ENCODE measurements at places on chromosomes 4 and X. TPM values are rescaled to one million over a fixed set of nuclear protein-coding genes. Genes with fewer than 3 reads are reported as not detected.

The MAGEA10 gene
- polyA plus RNA-seq = not detected

The MSMO1 gene
- polyA plus RNA-seq = 24.7 TPM

The SMR3B gene
- polyA plus RNA-seq = not detected

DNA sequence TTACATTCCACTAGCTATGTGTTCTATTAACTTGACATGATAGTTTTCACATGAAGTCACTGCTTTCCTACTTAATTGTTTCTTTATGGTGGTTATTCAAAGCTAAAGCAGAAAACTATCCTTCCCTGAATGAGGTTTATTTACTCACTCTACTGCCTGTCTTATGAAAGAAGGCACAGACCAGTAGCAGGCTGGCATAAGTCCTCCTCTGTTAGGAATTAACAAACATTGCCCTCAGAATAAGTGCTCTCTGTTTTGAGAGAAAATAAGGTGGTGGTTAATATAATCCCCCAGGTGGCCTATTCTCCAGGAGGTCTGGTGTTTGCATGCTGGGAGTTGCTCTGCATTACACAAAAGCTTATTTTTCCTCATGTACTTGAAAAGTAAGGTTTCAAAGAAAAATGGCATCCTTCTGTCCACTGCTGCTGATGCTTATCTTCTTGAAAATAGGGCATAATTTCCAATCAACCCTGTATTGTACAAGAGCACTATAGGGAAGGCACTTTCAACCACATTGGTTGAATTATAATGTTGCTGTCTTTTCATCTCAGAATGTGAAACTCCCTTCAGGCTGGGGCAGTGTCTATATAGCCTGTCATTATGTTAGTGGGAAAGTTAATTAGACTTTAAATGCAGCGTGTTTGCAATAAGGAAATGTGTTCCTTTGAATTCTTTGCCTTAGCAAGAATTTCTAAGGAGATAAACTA, 119.7 kb upstream of the TBC1D9 start:
- DNase-seq = no peak

- DNase-seq = no peak
Observed at GRCh38 chr4:169668069-169668721, 47.8 kb downstream of the CLCN3 start.

- DNase-seq = no peak
Observed at GRCh38 chrX:109862433-109862832, 129.4 kb upstream of the ACSL4 start.

- no peak for DNase-seq
Observed at GRCh38 chr4:64582492-64582891, 173.2 kb upstream of the TECRL start.

- DNase-seq = no peak
Observed at GRCh38 chrX:135425026-135425965, 3.6 kb downstream of the SMIM10L2A start.

DNA sequence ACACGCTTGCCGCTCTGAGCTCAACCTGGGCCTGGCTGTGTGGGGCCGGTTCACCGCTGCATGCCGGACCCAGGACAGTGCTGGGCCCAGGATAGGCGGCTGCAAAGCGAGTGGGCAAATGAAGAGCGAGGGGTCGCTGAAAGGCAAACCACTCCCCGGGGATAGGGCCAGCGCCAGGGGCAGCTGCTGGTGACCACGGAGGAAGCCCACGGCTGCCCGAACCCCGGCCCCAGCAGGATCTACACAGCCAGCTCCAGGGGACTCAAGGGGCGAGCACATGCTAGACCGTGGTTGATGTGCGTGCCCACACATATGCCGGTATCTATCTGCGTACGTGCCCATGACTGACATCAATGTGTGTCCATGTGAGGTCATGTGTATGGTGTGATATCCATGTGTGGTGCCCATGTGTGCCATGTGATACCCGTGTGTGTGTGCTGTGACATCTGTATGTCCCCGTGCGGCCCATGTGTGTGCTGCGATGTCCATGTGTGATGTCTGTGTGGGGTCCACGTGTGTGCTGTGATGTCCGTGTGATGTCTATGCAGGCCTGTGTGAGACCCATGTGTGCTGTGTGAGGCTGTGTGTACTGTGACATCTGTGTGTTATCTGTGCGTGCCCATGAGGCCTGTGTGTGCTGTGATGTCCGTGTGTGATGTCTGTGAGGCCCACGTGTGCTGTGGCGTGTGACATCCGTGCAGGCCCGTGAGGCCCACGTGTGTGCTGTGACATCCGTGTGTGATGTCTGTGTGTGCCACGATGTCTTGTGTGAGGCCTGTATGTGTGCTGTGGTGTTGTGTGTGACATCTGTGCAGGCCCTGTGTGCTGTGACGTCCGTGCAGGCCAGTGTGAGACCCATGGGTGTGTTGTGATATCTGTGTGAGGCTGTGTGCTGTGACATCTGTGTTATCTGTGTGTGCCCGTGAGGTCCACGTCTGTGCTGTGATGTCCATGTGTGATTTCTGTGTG, 24.8 kb downstream of the CTBP1 start:
- no peak for DNase-seq

DNA sequence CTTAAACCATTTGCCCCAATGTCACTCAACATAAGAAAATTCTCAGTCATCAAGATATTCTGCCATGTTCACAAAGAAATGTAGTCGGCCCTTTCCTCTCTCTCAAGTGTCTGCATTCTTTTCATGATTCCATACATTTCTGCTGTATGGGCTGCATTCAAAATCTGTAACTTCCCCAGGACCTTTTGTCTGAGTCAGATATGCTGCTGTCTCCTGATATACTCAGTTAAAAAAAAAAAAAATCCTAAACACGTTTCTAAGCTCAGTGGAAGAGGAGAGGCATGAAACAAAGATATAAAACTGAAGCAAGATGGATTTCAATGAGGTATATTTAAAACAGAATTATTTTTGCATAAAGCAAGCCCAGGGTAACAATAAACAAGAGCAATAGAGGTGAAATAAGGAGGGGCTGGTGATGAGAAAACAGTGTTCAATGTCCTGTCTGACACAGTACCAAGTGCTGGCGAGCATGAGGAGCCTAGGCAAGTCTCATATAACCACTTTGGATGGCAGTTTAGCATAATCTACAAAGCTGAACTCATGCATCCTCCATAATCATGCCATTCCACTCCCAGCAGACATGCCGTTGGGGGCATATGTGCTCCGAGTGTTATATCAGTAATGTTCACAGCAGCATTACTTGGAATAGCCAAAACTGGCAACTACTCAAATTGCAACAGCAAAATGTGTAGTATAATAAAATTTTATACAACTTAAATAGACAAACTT, 76.7 kb downstream of the MANBA start:
- no peak for DNase-seq

GRCh38 chr4:38084877-38085711, 124.9 kb downstream of the PTTG2 start:
- DNase-seq = no peak

GRCh38 chr4:173821876-173822275, 291.8 kb upstream of the HAND2 start:
- DNase-seq = no peak

All from right lung (tissue), 10 donors.